ENCODE measurements at places on chromosomes 1 and 21. TPM values are rescaled to one million over a fixed set of nuclear protein-coding genes. Genes with fewer than 3 reads are reported as not detected.

Gene AP4B1
- total RNA-seq: 21.7 TPM

Gene CD52
- 30.8 TPM for total RNA-seq

Gene SERPINC1
- 0.41 TPM for total RNA-seq

Gene HSD11B1
- 1.8 TPM for total RNA-seq

Gene DENND2D
- total RNA-seq: 81.0 TPM

Gene LENEP
- not detected for total RNA-seq

Gene S100A9
- 271 TPM for total RNA-seq

Gene MTARC1
- total RNA-seq: 11.0 TPM

Gene ELAPOR1
- total RNA-seq: 1.3 TPM

Gene GBP4
- total RNA-seq: 9.0 TPM

DNA sequence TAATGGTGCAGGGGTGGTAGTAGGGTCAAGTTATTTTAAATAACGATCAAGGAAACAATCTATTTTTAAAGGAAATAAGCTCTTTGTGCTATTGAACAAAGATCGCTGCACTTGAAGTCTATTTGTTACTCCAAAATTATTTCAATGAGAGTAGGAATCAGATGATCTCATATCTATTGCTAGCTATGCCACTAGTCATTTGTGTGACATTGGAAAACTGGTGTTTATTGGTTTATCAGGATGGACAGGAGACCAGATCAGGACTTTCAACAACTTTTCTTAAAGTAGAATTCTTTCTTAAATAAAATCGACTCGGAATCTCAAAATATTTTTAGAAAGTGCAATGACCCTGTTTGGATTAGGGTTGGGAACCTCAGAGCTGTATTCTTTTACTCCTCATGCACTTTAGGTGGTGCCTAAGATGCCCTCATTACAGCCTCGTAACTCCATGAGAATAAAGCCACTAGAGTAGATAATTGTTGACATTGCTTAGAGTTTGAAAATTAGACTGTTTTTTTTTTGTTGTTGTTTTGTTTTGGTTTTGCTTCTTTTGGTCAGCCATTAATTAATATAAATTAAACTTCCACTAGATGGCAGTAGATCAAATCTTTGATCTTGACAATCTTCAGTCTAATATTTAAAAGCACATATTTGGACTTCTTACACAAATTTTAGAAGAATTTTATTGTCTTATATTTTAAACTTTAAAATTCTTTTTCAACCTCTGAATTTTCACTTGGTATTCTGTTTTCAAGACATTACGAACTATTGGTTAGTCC, 352.4 kb downstream of the USP25 start:
- DNase-seq: no peak

DNA sequence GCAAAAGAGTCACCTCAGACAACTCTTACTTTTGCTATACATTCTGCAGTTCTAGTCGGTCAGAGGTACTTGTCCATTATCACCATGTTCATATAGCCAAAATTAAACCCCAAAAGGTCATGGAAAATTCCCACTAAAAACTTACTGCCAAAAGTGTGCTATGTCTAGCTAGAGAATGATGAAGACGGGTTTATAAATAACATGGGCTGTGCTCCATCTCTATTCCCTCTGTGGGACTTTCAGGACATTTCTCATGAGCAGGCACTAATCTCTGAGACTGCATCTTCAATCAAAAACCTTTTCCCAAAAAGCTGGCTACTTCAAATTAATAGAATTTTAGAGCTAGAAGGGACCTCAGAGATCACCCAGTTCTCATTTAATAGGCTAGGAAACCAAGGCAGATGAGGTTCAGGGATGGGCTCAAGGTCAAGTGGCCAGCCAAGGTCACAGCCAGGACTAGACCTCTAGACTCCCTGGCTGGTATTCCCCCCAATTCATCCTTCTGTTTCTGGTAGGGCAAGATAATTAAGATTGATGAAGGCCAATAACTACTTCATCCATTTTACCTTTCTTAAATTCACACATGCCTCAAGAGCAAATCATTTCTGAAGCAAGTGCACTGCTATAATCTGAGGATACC, 21.0 kb upstream of the MOB3C start:
- no peak for DNase-seq

DNA sequence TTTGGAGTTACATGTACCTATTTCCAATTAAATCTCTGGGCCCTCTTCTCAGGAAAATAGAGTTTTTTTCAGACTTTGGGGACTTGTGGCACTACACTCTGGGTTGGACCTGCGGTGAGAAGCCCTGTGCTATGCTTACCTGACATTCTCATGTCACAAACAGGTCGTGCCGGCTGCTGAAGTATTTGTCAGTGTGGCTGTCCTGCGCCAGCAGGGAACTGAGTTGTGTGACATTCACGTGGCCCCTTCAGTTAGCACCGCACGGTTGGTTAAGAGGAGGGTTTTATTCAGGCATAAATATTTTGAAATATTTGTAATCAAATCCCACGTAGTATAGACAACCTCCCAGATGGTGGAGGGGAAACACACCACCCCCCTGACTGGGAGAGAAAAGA, 6.3 kb upstream of the COL6A2 start:
- DNase-seq: no peak

- no peak for DNase-seq
Measured at GRCh38 chr1:178096421-178096820, 2.5 kb downstream of the RASAL2 start.

GRCh38 chr1:111334169-111334568, 43.5 kb downstream of the CHIA start:
- DNase-seq: no peak

DNA sequence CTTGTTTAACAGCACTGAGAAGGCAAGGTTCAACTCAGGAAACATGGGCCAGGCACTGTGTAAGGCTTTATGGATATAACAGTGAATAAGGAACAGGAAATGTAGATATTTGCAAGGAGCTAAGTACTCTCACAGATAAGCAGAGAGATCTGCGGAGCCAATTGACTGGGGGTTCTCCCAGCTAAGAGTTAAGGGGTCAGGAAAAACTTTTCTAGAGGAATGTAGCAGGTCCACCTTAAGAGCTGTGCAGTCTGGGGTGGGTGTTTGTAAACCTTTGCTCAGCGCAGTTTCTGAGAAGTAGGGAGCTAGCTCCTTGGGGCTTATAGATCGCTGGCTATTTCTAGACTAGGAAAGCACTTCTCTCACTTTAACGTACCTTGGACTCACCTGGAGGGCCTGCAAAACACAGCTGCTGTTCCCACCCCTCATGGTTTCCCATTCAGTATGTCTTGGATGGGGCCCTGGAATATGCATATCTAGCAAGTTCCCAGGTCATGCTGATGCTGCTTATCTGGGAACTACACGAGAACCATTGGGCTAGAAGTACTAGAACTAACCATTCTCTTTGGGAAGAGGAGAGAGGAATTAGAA, 51.7 kb downstream of the TLCD4 start:
- no peak for DNase-seq

- DNase-seq: no peak
Measured at GRCh38 chr1:5830771-5831599, 161.2 kb downstream of the NPHP4 start.

- no peak for DNase-seq
Measured at GRCh38 chr1:52482326-52483004, 70.4 kb downstream of the TUT4 start.

DNA sequence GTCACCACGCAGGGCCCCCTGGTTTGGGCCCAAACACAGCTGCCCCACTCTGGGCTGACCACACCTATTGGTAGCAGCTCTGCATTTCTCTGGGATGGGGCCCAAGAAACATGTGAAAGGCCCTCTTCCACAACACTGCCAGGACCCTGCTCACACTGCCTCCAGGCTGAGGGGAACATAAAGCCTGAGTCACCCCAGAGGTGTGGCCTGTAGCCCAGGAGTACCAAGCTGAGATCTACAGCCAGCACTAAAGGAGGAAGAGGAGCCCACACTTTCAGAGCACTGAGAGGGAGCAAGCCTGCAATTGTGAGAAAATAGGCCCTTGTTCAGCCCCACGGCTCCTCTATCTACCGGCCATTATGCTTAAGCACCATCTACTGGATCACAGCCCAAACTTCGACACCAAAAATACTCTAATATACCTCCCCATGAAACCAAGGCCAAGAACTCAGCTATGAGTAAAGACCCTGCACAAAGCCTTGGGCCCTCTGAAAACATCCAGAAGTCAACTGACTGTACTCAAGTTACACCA, 14.4 kb upstream of the OR2T10 start:
- no peak for DNase-seq

- DNase-seq: no peak
Measured at GRCh38 chr1:208211921-208212843, 32.0 kb downstream of the PLXNA2 start.

DNA sequence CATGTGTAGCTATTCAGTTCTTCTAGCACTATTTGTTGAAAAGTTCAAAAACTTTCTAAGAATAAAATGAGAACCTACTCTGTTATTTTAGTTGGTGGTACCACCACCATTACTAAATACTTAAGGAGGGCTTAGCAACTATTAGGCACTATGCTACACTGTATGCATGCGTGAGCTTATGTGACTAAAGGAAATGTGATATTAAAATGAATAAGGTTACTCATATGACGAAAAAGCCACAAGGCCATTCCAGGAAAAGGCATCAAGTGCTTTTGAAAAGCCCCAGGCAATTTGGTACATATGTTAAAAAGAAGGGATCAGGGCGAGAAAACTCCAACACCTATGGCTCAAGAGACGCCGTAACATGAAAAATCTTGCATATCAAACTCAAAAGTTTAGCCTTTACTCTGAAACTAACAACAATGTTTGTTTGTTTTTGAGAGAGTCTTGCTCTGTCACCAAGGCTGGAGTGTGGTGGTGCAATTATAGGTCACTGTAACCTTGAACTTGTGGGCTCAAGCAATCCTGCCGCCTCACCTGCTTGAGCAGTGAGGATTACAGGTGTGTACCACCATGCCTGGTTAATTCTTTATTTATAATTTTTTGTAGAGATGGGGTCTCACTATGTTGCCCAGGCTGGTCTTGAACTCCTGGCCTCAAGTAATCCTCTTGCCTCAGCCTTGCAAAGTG, 42.5 kb downstream of the EPRS1 start:
- DNase-seq: no peak

GRCh38 chr1:182644886-182645285, 39.5 kb downstream of the RGS8 start:
- DNase-seq: no peak

DNA sequence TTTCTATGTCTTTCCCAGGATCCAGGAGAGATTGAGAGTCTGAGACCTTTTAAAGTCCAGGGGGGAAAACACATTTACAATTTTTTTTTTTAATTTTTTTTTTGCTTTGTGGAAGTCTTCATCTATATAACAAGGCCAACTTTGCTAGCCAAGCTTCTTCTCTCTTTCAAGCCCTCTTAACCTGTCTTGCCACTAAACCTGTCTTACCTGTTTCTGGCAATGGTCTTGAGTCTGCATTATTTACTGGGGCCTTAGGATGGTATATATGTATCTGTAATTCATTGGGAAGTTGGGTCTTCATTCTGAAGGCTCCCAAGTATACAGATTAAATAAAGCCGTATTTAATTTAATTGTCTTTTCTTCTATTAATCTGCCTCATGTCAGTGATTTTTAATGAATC, 750.9 kb upstream of the B3GALT2 start:
- DNase-seq: no peak

GRCh38 chr1:109060707-109061106, 15.1 kb downstream of the TAF13 start:
- DNase-seq: no peak

DNA sequence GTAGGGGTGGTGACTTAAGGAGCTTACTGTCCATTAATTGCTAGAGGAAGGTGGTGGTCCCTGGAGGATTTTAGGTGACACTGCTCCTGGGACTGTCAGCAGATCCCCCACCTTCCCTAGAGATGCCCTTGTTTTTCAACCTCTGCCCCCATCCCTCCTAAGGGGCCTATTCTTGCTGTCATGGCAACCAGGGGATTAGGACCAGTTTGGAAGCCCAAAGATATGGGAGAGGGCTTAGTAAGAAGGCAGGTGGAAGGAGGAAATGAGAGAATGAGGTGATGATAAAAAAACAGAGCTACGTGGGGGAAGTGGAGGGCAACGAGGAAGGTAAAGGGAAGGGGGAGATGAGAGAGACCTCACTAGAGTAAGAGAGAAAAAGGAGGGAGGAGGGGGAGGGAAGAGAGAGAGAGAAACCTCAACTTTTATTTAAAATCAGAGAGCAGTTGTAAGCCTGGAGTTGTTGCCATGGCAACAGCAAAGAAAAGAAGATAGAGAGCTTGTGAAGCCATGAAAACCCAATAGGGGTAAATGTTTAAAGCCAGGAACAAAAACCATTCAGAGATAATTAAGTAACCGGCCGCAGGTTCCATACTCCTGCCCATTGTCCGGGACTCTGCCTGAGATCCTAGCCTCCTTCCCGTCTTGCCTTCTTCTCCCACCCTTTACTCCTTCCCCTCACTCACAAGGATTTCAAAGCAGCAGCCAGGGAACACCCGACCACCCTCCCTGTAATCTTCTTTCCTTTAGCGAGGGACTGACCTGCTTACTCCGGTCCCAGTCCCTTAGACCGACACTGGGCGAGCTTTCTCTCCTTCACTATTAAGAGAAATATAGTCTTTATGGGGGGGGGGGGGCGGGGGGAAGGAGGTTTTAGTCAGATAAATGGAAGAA, 20.6 kb downstream of the KIRREL1 start:
- no peak for DNase-seq

DNA sequence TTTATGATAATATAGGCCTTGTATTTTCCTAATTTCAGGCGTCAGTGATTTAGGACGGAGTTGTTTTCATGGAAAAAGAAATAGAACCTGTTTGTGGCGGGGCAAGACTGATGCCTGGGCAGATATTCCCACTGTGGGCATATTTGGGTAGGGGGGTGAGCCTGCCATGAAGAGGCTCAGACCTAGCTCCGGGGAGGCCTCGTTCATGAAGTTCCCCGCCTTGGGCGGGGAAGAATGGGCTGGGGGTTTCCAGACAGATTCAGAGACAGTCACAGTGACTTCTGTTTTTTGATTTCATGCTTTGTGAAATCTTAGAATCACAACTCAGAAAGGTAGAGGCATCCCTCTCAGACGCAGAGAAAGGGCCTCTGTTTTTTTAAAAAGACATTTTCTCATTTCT, 36.1 kb downstream of the RUNX3 start:
- DNase-seq: no peak

DNA sequence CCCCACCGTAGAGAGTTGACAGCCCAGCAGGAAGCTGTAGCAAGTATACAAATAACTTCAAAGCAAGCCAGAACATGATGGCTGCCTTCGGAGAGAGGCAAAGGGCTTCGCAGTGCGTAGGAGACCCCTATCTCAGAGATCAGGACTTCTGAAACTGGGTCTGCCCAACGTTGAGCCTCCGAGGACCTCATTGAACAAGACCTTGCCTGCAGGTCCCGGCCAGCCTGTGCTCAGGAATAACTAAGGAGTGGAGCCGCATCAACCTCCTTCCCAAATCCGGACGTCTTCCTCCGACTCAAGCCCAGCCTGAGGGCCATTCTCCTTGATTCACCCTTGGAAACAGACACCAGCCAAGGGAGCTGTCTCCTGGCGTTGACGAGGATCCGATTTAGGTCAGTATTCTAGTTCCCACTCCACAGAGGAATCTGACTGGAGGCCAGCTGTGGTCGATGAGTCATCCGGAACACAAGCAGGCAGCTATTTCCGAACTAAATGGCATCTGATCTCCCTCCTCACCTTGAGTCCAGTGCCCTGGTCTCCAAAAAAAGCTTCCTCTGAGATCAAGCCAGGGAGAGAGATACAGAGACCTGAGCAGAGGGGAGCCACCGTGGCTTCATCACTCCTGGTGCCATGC, 166.5 kb upstream of the COA6 start:
- DNase-seq: no peak

All from kidney (tissue), 22 donors.